ENCODE measurements at places on chromosomes 3 and 15. TPM values are rescaled to one million over a fixed set of nuclear protein-coding genes. Genes with fewer than 3 reads are reported as not detected.

C3orf20 gene
- total RNA-seq, result not detected

DNA sequence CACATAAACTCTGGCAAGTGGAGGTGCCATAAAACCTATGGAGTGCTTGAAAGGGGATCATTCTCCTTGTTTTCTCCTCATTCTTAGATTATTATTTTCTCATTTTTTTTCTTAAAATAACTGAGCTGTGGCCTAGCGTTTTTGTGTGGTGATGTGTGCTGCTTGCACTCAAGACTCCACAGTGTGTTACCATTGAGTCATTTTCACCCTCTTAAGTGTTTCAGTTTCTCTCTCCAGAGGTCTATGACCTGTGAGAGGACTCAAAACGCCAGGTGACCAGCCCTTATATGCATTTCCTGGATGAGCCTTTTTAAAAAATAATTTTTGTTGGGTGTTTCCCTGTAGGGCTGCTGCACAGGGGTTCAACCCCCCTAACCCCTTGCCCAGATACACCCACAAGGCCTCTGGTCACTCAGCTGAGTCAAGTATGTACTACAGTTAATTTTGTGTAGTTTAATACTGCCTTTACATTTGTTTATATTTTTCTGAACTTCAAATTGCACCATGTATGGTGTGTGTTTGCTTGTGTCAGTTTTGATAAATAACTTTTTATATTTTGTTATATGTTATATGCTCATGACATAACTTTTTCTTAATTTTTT lies 15.4 kb upstream of the BTLA start:
- no peaks in the 10 kb centered on the region for H3K4me1 ChIP-seq
- DNase-seq, result no peak
- H3K4me3 ChIP-seq, result no peak overlapping the region

DNA sequence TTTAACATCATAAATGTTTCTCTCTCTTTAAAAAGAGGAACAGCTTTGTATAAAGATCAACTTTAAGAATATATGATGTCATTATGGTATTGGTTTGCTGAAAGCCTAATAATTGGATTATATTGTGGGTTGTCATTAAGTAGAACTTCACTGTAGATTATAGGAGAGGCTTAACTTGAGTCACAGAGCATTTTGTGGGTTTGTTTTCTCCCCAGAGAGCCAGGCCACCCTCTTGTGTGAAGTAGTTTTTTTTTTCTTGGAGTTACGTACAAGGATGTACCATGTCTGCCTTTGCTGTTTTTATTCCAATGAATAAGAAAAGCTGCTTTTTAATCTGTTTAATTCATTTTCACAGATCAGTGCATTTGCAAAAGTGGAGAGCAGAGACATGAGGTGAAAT lies 354.8 kb upstream of the TBL1XR1 start:
- H3K27me3 ChIP-seq, result no peaks in the 10 kb centered on the region
- peaks cover 4% of the 10 kb centered on the region for H3K4me1 ChIP-seq
- no peaks in the 10 kb centered on the region for H3K36me3 ChIP-seq
- H3K27ac ChIP-seq, result no peak overlapping the region
- H3K4me3 ChIP-seq, result no peak overlapping the region

- peaks cover 20% of the 10 kb centered on the region for H3K4me1 ChIP-seq
- no peak overlapping the region for H3K4me3 ChIP-seq
Measured at GRCh38 chr3:11470031-11470853, 173.5 kb downstream of the VGLL4 start.

GRCh38 chr3:156661155-156661554 lies 13.2 kb upstream of the TIPARP start:
- H3K36me3 ChIP-seq, result no peaks in the 10 kb centered on the region
- no peaks in the 10 kb centered on the region for H3K27me3 ChIP-seq
- no peak overlapping the region for H3K27ac ChIP-seq
- H3K4me3 ChIP-seq, result no peak overlapping the region
- H3K4me1 ChIP-seq, result no peaks in the 10 kb centered on the region

DNA sequence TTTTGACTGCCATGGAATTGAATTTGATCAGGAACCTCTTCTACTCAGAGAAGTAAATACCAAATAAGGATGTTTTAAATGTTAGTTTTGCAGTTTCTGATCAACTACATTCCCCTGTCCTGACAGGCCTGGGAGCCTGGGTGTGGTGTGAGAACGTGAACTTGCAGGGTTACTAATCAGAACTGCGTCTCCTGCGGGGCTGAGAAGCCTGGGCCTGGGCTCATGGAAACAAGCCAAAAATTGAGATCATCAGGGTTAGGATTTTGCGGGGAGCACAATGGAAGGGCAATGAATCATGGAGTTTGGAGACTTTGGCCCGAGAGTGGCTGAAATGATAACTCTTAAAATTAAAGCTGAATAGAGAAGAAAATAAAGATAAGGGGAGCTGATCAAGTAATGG lies 47.8 kb upstream of the C3orf70 start:
- no peak overlapping the region for H3K4me3 ChIP-seq
- H3K4me1 ChIP-seq, result no peaks in the 10 kb centered on the region
- H3K27me3 ChIP-seq, result no peaks in the 10 kb centered on the region
- H3K36me3 ChIP-seq, result peaks cover 22% of the 10 kb centered on the region
- H3K27ac ChIP-seq, result no peak overlapping the region

Data from esophagus muscularis mucosa (tissue), 4 donors.